GOT3 (cell line): ENCODE measurements at places on chromosomes 2 and 18.

- DNase-seq, result no peak
Measured at GRCh38 chr2:77310416-77310815, 211.8 kb downstream of the LRRTM4 start.

DNA sequence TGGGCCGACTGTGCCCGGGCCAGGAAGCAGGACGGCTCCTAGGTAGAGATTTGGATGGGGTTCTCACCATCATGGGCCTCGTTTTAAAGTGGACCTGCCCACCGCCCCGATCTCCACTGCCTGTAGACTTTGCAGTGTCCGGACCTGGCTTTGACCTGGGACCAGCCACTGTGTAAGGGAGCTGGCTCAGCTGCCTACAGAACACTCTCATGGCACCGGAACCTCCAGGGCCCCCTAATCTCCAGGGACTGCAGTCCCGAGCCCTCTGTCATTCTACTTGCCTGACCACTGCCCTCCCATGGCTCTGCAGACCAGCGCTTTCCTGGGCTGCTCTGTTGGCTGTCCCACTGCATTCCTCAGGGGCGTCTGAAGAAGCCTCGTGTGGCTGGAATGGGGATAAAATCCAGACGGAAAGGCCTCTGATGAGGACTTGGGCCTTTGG, 120.8 kb downstream of the GLI2 start:
- no peak for DNase-seq

GRCh38 chr2:80592106-80592505, 287.6 kb upstream of the LRRTM1 start:
- no peak for DNase-seq

GRCh38 chr2:232731470-232731869, 34.3 kb downstream of the GIGYF2 start:
- DNase-seq, result no peak

DNA sequence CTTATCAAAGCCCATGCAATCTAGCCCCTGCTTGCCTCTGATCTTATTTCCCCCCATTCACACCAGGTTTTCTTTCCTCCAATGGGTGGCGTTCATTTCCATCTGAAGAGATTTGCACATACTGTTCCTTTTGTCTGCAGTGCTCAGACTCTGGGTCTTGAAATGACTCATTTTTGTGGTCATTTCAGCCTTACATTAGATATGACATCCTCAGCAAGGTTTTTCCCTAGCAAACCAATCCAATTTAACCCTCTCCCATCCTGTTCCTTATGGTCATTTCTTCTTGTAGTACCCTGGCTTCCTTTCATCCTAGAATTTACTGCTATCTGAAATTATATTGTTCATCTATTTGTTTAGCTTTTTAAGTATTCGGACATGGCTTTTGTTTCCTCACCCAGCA, 42.5 kb upstream of the SCN1A start:
- no peak for DNase-seq

DNA sequence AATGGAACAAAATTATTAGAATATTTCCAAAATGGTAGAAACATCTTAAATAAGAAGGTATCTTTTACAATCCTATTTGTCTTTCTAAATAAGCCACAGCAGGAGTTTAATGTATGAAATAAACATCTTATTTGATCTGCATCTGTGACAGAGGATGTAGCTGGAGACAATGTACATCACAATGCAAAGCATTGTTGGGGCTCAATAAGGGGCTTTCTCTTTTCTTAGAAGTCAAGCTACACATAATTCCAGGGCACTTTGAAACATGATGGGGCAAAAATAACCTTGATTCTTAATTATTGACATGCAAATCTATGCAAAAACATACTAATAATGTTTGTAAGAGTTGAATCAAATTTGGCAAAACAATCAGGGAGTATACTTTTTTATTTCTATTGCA, 255.1 kb downstream of the DSC3 start:
- no peak for DNase-seq

GRCh38 chr2:84129018-84129417, 330.1 kb downstream of the SUCLG1 start:
- no peak for DNase-seq

- DNase-seq, result no peak
Measured at GRCh38 chr18:72652990-72653593, 109.0 kb upstream of the CBLN2 start.

DNA sequence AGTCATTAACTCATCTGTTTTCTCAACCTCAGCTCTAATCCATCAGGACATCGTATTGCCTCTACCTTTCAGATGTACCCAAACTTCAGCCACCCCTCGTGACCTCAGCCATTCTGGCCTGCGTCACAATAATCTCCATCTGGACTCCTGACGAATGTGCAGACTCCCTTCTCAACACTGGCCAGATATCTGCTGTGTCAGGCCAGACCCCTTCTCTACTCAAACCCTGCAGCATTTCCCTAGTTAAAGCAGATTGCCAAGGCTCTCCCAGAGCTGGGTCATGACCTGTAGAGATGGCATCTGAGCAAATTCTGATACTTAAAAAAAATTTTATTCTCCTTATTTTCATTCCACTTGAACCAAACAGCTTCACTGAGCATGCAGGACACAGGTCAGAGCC, 69.5 kb upstream of the TMEM18 start:
- no peak for DNase-seq

GRCh38 chr2:60597346-60597745, 43.9 kb upstream of the BCL11A start:
- DNase-seq, result no peak

- no peak for DNase-seq
Measured at GRCh38 chr2:196000551-196000950, 68.1 kb downstream of the DNAH7 start.

DNA sequence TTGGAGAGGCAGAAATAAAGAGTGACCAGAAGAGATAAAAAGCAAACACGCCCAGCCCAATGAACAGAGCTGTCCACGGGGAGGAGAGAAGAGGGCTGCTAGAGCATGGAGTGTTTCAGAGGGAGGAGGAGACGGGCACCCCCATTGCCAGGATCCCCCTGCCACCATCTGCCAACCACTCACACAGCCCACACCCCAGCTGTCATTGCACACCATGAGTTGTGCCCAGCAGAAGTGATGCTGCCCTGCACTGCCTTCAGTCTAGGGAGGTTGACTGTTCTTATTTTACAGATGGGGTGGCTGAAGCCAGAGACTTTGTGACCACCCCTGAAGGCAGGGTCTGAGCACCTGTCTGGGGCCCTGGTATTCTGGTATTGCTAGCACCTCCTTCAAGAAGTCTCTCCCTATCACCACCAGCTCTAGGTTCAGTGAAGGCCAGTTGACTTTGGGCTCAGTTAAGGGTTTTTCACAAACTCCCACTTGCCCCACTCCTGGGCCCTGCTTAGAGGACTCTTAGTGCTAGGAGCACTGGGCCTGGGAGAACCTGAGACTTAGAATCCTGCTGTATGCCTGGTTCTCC, 2.4 kb downstream of the FABP1 start:
- DNase-seq, result no peak

DNA sequence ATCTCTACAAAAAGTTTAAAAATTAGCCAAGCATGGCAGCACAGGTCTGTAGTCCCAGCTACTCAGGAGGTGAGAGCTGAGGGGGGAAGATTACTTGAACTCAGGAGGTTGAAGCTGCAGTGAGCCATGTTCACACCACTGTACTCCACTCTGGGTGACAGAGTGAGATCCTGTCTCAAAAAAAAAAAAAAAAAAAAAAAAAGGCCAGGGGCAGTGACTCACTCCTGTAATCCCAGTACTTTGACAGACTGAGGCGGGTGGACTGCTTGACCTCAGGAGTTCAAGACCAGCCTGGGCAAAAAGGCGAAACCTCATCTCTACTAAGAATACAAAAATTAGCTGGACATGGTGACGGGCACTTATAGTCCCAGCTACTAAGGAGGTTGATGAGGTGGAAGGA, 37.0 kb downstream of the PUM2 start:
- no peak for DNase-seq

DNA sequence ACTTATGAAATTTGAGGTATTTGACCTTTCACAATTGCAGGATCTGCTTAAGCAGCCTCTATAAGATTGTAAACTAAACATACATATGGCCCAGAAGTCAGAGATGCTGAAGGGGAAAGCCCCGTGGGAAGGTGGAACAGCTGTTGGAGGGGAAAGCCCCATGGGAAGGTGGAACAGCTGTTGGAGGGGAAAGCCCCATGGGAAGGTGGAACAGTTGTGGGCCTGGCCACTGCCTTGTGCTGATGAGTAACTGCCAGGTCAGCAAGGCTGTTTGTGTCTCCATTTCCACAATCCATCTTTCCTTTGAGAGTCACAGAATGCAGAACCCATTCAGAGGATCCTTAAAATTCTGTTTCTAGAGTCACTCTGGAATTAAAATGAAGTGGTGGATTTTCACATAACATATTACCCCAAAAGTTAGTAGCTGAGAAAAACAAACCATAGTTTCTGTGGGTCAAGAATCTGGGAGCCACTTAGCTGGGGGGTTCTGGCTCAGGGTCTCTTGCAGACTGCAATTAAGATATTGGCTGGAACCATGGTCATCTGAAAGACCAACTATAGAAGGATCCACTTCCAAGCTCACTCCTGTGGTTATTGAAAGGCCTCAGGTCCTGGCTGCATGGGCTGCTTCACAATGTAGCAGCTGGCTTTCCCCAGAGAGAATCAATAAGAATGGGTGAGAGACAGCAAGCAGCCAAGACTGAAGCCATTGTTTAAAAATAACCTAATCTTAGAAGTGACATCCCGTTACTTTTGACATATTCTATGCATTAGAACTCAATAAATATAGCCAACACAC, 86.6 kb upstream of the CAVIN2 start:
- DNase-seq, result no peak

DNA sequence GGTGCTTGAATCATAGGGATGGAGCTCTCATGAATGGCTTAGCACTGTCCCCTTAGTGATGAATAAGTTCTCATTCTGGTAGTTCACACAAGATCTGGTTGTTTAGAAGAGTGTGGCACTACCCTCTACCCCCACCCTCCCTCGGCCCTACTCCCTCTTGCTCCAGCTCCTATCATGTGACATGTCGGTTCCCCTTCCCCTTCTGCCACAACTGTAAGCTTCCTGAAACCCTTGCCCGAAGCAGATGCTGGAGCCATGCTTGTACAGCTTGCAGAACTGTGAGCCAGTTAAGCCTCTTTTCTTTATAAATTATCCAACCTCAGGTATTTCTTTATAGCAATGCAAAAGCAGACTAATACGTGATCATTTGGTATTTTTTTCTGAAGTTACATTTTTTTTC, 1012.6 kb downstream of the BCL11A start:
- no peak for DNase-seq

- DNase-seq, result no peak
Measured at GRCh38 chr2:6993229-6993640, 76.0 kb downstream of the RNF144A start.

- no peak for DNase-seq
Measured at GRCh38 chr2:214876815-214877214, 67.3 kb upstream of the BARD1 start.

GRCh38 chr2:187615902-187616301, 61.7 kb upstream of the TFPI start:
- no peak for DNase-seq

GRCh38 chr2:98028931-98029717, 33.4 kb upstream of the TMEM131 start:
- no peak for DNase-seq

GRCh38 chr2:201735486-201735885, 37.0 kb upstream of the MPP4 start:
- DNase-seq, result no peak

DNA sequence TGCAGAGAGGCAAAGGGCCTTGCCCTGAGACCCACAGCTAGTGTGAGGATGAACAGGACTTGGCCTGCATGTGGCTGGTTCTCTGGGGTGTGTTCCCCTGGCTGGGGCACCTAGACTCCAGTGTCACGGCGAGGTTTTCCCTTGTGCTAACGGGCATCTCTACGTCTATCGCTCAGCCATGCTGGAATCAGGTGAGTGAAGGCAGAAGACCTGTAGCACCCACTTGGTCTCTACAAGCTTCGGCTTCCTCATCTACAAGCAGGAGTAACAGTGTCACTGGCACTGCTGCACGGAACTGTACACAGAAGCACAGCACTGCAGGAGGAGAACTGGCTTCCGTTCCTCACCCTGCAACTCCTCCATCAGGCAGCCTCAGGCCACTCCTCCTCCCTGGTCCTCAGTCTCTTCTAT, 30.6 kb downstream of the HS1BP3 start:
- DNase-seq, result no peak

DNA sequence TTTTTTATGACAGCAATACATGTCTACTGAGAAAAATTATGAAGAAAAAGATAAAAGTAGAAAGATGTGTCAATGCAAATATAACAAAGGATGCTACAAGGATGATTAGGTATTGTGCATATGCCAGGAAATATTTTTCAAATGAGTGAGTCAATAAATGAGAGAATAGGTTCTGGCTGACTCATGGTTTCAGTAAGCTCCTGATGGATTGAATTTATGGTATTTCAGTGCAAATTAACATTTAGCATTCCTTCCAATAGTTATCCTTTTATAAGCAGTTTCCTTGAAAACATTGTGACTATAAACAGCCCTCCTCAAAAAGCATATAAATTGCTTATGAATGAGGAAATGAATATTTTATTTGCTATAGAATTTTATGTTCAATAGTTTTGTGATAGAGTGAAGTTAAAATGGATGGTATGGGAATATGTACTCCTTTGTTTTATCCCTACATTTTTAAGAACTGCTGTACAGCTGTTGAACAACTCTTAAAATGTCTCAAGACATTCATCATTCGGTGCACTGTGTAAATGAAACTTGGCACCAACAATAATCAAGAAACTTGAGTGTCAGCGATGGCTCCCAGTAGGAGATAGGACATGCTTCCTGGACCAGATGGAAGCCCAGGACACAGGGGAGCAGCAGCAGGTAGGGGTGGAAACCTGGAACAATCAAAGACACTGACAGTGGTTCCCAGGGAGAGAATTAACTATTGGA, 144.7 kb downstream of the PMAIP1 start:
- DNase-seq, result no peak

DNA sequence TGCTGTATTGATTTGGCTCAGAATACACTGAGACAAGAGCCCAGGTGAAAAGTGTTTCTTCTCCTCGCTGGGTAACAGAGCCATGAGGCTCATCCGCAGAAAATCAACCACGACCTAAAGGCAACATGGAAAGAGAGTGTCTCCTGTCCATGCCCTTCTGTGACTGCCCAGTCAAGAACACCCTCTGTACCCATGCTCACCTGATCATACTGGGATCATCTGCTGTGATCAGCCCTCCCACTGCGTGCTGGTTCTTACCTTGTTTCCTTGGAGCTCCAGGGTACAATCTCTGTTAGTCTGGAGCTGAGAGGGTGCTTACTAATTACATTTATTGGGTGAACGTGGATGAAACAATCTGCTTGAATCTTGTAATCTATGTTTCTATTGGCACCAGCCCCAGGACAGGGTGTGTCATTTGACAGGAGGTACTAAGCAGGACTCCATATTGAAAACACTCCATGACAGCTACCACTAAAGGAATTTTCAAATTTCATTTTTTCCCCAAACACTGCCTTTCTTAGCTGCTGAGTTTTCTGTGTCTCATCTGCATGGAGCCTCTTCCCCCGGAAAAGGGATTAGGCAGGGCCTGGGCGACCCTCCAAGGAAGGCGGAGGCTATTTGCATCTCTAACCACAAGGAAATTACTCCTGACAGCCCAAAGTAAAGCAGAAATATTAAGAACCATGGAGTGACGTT, 39.7 kb upstream of the GRP start:
- no peak for DNase-seq
